ENCODE measurements at places on chromosomes 5 and 9. TPM values are rescaled to one million over a fixed set of nuclear protein-coding genes. Genes with fewer than 3 reads are reported as not detected.

DNA sequence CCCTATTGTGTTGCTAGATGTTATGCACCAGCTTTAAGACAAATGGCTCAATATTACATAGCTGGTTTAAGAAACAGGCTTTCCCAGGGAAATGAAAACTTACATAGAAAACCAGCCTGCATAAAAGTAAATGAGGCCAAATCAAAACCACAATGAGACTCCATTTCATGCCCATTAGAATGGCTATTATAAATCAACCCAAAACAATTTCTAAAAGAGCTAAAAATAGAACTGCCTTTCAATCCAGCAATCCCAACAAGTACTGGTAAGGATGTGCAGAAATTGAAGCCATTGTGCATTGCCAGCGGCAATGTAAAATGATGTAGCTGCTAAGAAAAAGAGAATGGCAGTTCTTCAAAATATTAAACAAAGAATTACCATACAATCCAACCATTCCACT, 1170.0 kb upstream of the CDH9 start:
- DNase-seq, result no peak

GRCh38 chr5:73591102-73591695, 25.7 kb downstream of the UTP15 start:
- no peak for DNase-seq

DNA sequence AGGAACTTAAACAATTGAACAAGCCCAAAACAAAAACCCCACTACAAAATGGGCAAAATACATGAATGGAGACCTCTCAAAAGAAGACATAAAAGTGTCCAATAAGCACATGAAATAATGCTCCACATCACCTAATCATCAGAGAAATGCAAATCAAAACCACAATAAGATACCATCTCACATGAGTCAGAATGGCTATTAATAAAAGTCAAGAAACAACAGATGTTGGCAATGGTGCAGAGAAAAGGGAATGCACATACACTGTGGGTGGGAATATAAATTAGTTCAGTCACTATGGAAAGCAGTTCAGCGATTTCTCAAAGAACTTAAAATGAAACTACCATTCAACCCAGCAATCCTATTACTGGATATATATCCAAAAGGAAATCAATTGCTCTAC, 337.4 kb upstream of the GRIA1 start:
- no peak for DNase-seq

ACSL6 gene
- total RNA-seq, result 0.04 TPM

RXFP3 gene
- not detected for total RNA-seq

SPINK5 gene
- 810 TPM for total RNA-seq

CMYA5 gene
- 0.11 TPM for total RNA-seq
